DMS153 (cell line): ENCODE measurements at places on chromosomes 6 and 20.

- DNase-seq, result no peak
Measured at GRCh38 chr6:53934023-53934422, 139.2 kb downstream of the LRRC1 start.

DNA sequence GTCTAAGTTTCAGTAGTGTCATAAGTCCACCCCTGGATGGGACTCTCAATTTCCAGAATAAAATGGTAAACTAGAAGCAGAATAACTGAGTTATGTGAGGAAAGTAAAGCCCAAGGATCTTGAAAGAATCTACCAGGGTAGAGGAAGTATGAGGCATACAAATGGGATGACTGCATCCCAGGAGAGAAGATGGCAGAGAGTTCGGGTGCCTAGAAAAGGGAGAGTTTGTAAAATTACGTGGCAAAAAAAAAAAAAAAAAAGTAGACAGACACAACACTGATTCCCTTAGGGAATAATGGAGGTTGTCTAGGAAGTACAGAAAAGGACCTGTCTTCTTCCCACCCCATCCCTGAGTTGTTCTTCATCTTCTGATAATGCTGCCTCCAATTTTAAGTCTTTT lies 3.4 kb downstream of the GABBR1 start:
- no peak for DNase-seq

- no peak for DNase-seq
Measured at GRCh38 chr6:41236276-41236675, 8.1 kb downstream of the TREML4 start.

GRCh38 chr6:1995636-1996035 lies 249.8 kb downstream of the GMDS start:
- DNase-seq, result no peak

DNA sequence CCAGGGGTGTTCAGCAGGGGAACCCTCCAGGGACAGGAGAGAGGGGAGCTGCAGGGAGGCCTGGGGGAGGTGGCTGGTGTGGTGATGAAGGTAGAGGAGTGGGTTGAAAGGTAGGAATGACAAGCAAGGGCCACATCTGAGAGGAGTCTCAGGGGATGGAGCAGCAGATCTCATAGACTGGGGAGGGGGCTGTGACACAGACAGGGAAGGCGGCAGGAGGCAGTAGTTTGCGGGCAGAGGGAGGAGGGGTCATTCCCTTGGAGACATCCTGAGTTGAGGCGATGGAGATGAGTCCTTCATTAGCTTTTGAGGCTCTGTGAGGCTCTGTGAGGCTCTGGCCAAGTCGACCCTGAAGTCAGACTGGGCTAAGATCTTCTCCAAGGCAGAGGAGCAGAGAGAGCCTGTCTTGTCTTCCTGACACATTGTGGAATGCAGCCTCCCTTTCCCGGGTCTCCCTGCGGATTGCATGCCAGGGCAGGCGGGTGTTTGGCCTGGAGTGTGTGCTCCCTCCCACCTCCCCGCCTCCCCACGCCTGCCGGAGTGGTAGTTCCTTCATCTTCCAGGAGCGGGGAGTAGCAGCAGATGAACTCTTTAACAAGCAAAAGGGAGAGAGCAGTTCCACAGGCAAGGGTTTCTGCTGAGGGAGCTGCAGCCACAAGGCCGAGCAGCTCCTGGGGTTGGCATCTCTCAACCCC lies 34.3 kb upstream of the MLN start:
- DNase-seq, result no peak

DNA sequence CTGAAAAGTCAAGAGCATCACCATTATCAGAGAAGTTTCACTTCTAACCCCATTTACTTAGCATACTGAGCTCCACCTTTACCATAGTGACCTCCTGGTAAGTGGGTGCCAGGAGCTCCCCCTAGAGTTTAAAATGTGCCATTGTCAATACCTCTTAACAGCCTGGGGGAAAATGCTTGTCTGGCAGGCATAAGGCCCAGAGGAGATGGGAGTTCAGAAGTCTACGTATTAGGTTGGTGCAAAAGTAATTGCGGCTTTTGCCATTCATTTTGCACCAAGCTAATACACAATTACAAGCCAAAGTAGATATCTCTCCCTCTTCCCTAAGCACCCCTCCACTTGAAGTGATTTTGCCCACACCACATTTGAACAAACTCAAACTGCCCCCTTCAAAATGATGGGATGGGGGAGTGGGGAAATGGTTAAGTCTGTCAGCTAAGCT lies 919.0 kb downstream of the KIF16B start:
- DNase-seq, result peak; percentile 62

- DNase-seq, result no peak
Measured at GRCh38 chr6:15906420-15907016, 222.4 kb upstream of the MYLIP start.

GRCh38 chr20:14616003-14616402 lies 278.6 kb upstream of the FLRT3 start:
- no peak for DNase-seq

- DNase-seq, result no peak
Measured at GRCh38 chr6:52731719-52732118, 31.6 kb downstream of the GSTA2 start.

- no peak for DNase-seq
Measured at GRCh38 chr6:135577059-135577538, 79.6 kb upstream of the AHI1 start.

GRCh38 chr6:154447954-154448353 lies 62.5 kb downstream of the CNKSR3 start:
- DNase-seq, result peak; percentile 74

DNA sequence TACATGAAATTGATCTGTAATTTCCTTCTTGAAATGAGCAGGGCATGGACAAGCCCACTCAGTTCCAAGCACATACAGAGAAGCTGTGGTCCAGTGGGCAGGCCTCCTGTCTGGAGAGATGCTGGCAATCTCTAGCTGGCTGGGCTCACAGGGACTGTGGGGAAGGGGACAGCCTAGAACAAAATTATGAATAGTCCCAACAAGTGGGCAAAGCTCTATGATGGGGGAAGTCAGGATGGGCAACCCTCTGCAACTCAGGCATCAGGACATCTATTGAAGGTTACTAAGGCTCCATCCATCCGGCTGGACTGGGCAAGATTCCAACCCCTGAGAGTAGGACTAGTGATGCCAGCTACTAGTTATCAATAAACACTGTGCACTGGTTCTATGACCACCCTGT lies 40.9 kb downstream of the TRERF1 start:
- DNase-seq, result no peak

DNA sequence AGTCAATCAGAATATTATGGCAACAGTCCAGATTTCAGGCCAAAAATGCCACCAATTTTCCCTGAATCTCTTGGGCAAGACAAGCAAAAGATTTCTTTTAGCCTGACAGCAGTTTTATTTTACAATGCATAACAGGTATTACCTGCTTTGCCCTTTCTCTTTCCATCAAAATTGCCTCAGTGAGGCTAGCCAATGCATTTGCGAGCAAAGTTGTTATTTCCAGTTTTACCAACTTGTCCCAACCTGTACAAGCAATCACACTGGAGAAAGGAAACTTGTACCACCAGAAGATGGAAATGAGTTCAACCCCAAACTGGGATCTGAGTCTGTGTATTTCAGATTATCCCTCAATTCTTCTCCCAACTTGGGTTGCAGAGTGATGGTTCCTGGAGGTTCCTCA lies 279.9 kb upstream of the CDYL start:
- DNase-seq, result no peak

GRCh38 chr20:61537239-61538182 lies 285.4 kb downstream of the CDH4 start:
- DNase-seq, result no peak

DNA sequence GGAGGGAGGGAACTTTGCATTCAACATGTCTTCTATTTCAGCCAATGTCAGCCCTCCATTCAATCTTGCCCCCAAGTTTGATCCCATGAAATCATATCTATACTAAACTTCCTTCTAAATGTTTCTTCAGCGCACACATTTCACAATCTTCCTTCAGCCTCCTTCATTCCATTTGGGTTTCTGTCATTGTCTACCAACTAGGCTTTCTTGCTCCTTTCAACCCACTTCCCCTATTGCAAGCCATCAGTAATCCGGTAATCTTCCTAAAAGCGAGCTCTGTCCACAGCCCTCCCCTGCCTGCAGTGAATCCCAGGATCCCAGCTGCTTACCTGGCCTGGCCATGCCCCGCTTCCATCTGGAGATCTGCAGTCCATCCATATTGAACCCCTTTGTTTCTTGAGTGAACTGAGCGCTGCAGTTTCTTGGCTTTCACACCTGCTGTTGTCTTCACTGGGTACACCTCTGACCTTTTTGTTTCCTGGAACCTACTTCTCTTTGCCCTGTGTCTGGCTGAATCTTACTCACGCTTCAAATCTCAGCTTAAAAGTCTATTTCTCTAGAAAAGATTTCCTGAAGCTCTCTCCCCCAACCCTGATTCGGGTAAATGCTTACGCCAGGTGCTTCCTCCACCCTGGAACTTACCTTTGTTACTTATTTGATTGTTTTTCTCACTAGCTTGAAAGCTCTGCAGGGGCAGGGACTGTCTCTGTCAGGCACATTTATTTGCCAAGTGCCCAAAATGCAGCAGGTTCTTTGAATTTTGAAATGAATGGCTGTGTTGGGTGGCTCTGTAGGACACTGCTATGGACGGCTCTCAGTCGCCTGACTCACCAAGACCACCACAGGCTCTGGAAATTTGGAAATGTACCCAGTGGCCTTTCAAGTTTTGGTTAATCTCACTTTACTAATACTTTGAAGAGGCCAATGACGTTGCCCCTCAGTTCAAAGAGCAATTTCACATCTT lies 50.3 kb downstream of the ADTRP start:
- no peak for DNase-seq

- no peak for DNase-seq
Measured at GRCh38 chr6:14079971-14080370, 37.6 kb upstream of the CD83 start.

- no peak for DNase-seq
Measured at GRCh38 chr20:31723069-31723318, 326 bp upstream of the BCL2L1 start.

- no peak for DNase-seq
Measured at GRCh38 chr6:9025796-9026394, 590.5 kb upstream of the SLC35B3 start.

- DNase-seq, result no peak
Measured at GRCh38 chr6:162907876-162908481, 180.2 kb downstream of the PACRG start.

- no peak for DNase-seq
Measured at GRCh38 chr6:82259389-82259788, 11.8 kb upstream of the IBTK start.

GRCh38 chr20:54622333-54623295 lies 147.2 kb downstream of the DOK5 start:
- no peak for DNase-seq
